AG09309 (cell line): ENCODE measurements at places on chromosomes 1 and 21.

- no peak for DNase-seq
These were observed 29.6 kb downstream of the VANGL2 start for GRCh38 chr1:160429702-160430535.

DNA sequence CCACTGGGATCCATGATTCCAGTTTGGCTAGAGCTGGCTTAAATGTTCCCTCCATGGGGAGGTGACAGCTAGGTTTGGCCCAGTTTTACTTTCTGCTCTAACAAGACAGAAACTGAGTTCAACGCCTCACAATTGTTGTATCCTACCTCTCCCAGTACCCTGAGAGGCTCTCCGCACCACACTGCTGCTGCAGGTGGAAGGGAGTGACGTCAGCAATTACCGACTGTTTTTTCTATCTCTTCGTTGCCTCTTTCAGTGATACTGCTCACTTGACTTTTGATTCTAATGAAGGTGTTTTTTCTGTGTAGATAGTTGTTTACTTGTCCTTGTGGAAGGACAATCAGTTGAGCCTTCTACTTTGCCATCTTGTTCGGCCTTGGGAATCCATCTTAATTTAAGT, 204.9 kb upstream of the DUSP10 start:
- DNase-seq: no peak

- no peak for DNase-seq
These were observed 12.2 kb upstream of the CLSTN1 start for GRCh38 chr1:9835758-9836631.

- DNase-seq: no peak
These were observed 42.1 kb upstream of the ZP4 start for GRCh38 chr1:237932816-237933215.

DNA sequence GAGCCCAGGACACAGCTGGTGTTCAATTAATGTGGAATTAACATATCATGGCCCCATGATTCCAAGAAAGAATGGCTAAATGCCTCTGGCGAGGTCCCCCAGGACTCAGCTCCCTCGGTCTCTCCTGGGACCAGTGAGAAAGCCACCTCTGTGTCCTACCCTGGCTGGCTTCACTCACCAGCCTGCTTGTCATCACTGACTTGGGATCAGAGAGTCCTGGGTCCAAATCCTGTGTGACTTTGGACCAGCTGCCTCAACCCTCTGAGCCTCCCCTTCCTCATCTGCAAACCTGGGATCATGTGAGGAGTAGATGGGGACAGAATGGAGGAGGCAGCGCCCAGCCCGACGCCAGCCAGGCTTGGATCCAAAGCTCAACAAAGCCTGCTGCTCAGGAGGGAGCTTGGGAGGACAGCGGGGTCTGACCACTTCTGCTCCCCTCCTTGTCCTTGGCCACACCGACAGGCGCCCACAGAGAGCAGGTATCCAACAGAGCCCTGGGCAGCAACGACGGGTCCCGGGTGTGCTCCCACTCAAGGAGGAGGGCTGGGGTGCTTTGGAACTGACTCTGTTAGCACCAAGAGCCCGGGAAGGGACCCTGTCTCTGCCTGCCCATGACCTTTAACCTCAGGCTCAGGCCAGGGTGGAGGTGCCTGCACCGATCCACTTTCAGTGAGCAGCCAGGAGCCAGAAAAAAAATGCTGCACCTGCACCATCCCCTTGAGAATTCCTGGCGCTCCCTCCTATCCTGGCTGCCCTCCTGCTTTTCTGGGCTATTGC, 3.2 kb downstream of the SH2D5 start:
- DNase-seq: no peak

- DNase-seq: no peak
These were observed 12.9 kb upstream of the FNBP1L start for GRCh38 chr1:93434987-93435386.

GRCh38 chr1:17405898-17406759, 33.3 kb downstream of the RCC2 start:
- DNase-seq: peak; percentile 10

GRCh38 chr1:41358131-41359021, 2.9 kb upstream of the FOXO6 start:
- DNase-seq: no peak

DNA sequence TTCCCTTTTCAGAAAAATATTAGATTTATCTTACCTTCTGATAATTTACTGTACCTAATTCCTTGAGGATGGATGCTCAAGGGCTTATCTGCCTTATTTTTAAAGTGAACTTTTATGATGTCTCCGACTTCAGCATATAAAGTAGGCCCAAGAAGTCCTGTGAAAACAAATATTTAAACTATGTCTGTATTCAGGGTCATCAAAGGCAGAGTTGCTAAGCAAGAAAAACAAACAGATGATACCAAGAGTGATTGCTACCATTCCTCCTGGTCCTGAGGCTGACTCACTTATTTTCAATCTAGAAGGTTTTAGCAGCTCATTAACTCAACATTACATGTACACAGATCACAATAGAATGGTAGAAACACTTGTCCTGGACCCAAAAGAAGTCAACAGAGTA, 14.1 kb downstream of the F5 start:
- DNase-seq: no peak

DNA sequence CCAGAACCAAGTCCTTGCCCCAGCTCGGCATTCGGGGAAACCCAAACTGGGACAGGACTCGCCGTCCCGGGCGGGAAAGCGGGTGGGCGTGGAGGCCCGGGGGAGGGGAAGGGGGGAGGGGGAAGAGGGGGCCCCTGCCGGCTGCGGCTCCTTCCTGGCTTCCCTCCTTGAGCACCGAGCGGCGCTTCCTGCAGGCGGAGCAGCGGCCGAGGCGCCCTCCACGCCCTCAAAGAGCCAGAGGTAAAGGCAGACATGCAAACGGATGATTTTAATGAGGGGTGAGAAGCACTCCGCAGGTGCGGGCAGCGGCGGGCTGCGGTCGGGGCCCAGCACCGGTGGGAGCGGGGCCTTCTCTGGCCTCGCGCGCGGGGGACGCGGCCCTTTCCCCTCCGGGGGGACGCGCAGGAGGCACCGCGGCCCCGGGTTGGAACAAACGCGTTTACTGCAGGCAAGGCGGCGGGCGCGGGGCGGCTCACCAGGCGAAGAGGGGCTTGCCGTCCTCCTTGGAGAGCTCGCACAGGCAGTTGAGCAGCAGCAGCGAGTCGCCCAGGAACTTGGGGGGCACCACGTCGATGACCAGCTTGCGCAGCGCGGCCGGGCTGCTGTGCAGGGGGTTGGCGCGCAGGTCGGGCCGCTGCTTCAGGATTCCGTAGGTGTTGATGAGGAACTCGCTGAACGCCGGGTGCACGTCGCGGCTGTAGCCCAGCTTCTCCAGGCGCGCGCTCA, 5.7 kb upstream of the FTCD start:
- DNase-seq: no peak

GRCh38 chr1:41648230-41648629, 163.7 kb upstream of the EDN2 start:
- DNase-seq: no peak

DNA sequence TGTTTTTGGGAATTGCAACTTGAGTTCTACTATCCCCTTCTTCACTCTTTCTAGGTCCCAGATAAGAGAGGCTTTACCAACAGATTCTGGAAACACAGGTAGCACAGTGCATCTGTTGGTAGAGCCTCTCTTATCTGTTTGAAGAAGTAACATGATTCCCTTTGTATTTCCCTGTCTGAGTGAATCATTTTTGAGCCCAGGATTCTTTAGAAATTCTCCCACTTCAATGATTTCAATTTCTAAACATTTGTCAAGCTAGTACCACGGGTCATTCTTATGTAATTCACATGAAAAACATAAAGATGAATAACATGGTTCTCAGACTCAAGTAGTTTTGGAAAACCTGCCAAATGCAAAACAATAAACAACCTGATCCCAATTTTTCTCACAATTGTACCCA, 72.0 kb upstream of the DUSP10 start:
- no peak for DNase-seq

- no peak for DNase-seq
These were observed 33.3 kb downstream of the LRRC8B start for GRCh38 chr1:89557956-89558355.

DNA sequence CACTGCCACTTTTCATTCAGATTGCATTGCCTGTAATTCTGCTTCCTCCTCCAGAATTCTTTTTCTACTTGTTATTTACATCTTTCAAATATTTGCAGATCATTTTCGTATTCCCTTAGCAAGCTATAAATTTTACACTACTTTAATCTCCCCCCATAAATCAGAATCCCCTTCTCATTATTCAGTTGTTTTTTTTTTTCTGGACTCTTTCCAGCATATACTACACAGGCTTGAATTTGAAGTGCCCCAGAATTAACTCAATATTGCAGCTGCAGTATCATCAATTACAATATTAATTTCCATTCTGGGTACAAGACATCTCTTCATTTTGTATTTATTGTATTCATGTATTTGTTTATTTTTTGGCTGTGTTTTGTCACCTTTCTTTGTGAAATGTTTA, 1494.3 kb downstream of the AMY1C start:
- DNase-seq: no peak

DNA sequence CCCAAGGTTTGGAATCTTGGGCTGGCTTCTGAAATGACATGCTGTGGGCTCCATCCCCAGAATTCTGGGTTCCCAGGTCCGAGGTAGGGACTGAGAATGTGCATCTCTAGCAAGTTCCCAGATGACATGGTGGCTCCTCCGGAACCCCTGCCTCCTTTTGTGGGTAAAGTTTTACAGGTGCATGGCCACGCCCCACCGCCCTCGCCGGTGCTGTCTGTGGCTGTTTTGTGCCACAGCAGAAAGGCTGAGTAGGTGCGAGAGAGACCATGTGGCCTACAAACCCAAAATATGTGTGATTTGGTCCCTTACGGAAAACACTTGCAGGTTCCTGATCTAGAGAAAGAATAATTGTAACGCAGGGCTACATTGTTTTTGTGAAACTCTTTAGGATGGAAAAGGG, 30.9 kb downstream of the SKI start:
- no peak for DNase-seq

DNA sequence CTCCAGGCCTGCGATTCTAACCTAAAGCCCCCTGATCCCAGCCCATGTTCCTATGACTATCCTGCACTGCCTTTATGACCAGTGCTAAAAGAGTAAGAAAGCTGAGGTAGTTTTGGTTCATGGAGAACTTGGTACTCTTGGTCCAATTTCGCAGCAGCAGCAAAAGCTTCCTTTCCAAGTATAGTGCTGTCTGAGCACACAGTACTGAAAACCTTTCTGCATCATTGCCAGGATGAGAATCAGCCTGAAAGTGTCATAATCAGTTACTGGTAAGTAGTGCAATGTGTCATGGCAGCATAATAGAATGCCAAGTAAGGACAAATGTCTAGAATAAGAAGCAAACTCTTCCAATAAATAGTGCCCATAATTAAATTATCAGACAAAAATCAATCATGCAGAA, 889.6 kb upstream of the ADGRL4 start:
- DNase-seq: no peak

DNA sequence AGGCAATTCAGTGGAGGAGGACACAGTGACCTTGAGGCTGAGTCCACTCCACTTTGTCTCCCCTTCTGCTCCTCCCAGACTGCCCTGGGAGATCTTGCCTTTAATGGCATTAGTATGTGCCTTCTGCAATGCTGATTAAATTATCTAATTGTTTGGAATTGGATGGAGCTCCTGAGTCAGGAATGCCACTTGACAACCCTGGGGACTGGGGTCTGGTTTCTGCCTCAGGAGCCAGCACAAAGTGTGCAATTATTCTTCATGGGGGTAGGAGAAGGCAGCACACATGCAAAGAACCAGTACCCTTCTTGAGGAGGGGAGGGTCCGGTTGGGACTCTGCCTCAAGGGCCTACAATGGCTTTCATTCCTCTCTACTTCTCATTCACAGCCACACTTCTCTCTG, 11.9 kb upstream of the PLXNA2 start:
- DNase-seq: no peak

- DNase-seq: no peak
These were observed 24.1 kb downstream of the RGS5 start for GRCh38 chr1:163178628-163179027.

- DNase-seq: no peak
These were observed 28.5 kb downstream of the MGST3 start for GRCh38 chr1:165659581-165659895.

GRCh38 chr1:156095906-156096508, 13.7 kb upstream of the MEX3A start:
- DNase-seq: no peak

DNA sequence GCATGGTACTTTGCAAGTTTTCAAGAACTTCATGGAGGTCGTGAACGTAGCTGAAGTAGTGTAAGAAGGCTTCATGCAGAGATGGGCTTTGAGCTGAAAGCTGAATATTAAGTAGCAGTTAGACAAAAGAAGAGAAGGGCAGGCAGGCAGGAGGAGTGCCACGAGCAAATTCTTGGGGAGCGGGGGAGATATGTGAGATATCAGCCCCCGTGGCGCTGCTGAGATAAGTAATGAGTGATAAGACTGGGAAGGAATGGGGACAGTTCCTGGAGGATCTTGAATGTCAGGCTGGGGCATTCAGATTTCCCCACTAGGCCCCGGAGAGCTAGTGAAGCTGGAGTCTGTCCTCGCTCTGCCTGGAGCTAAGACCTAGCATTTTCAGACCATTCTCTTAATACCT, 27.9 kb upstream of the KIRREL1 start:
- no peak for DNase-seq

DNA sequence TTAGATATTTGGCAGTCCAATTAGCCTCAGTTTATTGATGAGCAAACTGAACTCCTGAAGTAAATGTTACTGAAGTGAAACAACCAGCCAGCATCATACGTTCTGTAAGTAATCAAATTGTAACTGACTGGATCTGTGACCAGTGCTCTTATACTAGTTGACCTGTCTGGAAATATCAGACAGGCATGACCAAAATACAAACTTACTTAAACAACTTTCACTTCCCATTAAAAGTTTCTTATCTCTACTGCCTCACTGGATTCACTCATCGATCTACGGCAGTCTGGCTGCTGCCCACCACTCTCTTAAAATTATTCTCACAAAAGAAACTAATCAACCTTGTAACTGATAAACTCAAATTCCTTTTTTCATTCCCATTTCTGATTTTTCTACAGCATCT, 56.4 kb downstream of the WDR3 start:
- DNase-seq: no peak

GRCh38 chr1:19124273-19124672, 85.8 kb downstream of the UBR4 start:
- DNase-seq: no peak

- no peak for DNase-seq
These were observed 104.0 kb upstream of the PPP2R5A start for GRCh38 chr1:212181015-212181882.

- DNase-seq: peak; percentile 67
These were observed 16.8 kb upstream of the JAK1 start for GRCh38 chr1:64983110-64983509.

- no peak for DNase-seq
These were observed 107.2 kb downstream of the PRDM2 start for GRCh38 chr1:13807209-13807608.

DNA sequence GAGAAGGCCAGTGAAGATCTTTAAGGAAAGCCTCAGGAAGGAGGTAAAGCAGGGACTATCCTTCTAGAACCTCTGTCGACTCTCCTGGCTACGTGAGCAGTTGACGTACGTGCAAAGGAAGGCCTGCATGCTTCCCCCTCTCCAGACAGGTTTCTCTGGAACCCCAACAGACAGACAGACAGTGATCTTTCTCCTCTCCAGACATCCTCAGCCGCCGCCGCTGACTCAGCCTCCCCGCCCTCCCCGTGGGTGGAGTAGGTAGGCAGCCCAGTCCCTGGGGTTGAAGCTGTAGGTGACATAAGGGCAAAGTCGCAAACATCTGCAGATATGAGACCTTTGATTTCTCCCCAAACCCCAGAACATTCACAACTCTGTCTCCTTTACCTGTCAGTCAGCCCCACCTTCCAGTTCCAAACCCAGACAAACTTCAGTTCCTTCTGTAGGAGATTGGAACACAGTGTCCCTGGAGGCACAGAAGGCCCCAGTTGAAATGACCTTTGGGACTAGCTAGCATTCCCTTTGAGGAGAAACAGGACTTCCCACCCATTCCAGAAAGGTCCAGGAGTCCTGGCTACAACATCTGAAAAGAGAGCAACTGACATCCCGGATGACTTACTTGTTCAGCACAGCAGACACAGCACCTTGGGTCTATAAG, 146.0 kb upstream of the JUN start:
- DNase-seq: no peak
